Type B pancreatic cell (in vitro differentiated cells): ENCODE measurements at places on chromosomes 7 and 10.

- no peak for DNase-seq
These were observed 81.1 kb downstream of the SVIL start for GRCh38 chr10:29553544-29554250.

GRCh38 chr10:57699944-57700343 is 567.8 kb downstream of the IPMK start:
- no peak for DNase-seq

GRCh38 chr7:80057488-80057887 is 77.1 kb upstream of the GNAI1 start:
- no peak for DNase-seq

- no peak for DNase-seq
These were observed 29.3 kb upstream of the PRLHR start for GRCh38 chr10:118624747-118625146.

DNA sequence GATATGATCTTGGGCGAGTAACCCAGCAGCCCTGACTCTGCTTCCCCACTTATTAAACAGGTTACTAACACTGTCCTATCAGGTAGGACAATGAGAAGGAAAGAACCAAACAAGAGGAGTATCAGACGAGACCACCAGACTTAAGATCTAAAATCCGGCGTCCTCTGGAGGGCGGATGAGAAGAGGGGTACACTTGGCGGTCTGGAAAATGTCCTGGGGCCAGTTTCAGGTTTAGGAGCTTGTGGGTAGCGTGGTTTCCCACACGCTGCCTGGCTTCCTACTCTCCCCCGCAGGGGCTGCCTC is 635 bp downstream of the ZNF32 start:
- DNase-seq, result no peak

- no peak for DNase-seq
These were observed 197.9 kb upstream of the BMPER start for GRCh38 chr7:33707427-33707826.
